ENCODE measurements at places on chromosomes 4 and X.

GRCh38 chr4:24243641-24244040 lies 340.7 kb downstream of the DHX15 start:
- no peak for DNase-seq

DNA sequence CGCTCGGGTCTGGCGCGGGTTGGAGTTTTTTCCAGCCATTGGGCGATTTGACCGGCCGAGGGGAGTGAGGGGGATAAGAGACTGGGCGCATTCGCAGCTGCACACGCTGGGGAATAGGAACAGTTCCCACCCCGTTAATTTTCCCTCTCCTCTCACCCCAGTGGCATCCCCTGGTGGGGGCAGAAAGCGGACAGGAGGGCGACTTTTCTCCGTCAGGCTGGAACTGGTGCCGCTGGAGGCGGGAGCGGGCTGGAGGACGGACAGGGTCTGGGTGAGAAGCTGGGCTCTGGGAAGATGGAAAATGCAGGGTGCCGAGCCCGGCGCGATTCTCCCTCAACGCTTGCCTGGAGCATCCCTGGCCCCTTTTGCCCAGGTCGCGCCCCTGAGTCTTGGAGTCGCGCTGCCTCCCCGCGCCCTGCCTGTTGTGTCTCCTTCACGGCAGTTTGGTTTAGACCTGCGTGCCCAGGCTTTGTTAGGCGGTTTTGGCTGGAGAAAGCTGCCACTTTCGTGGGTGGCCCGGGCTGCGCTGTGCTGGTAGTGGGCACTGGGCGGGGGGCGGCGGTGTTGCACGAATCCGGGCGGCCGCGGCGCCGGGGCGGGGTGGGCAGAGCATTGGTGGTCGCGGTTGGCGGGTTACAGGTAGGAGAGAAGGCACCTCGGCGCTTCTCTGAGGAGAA lies 2.0 kb downstream of the ADGRL3 start:
- peak; percentile 6 for DNase-seq

DNA sequence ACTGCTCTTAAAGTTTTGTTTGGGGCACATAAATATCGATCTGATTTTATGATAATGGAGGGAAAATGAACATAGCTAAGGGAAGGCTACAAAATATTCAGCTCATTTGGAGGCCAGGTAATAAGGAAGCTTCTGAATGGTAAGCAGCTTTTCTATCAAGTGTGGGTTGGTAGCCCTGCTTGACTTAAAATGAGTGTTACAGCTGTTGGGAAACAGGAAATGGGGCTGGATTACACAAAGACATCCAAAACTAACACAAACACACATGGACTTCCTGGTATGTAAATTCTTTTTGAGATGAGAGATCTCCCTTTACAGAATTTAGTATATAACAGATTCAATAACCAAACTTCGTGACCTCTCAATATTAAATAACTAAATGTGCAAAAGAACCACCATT lies 58.0 kb downstream of the FGF16 start:
- peak; percentile 36 for DNase-seq

DNA sequence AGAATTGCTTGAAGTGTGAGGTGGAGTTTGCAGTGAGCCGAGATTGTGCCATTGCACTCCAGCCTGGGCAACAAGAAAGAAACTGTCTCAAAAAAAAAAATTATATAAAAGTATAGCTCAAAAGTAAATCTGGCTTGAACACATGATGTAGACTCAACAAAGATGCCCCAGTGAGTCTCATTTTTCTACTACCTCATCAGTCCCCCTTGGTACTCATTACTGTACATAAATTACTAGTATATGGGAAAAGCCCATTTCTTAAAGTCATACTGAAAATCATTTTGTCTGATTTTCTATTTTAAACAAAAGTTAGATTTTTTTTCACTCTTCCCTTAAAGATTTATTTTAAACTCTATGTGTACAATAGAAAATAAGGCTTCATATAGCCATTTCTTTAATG lies 39.2 kb downstream of the FAM241A start:
- DNase-seq, result no peak

- no peak for DNase-seq
Observed at GRCh38 chrX:109596015-109596414, 29.0 kb downstream of the KCNE5 start.

GRCh38 chr4:75922588-75922987 lies 18.2 kb downstream of the NAAA start:
- DNase-seq, result no peak

DNA sequence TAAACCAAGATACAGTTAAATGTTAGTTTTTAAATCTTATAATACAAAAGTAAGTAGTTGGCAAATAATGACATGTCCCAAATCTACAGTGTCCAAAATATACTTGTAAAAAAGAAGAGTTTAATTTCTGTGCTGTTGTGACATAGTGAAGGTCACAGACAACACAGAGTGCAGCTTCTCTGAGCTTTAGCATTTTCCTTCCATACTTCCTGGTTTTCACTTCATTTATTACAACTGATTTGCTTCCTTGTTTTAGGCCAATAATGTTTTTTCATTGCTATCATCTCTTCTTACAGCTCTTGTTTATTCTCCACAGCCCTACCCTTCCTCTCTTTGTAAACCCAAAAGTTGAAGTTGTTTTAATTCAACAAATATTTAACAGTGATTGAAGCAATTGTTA lies 132.4 kb upstream of the TET2 start:
- peak; percentile 7 for DNase-seq

- no peak for DNase-seq
Observed at GRCh38 chr4:14182148-14182547, 554.6 kb upstream of the BOD1L1 start.

DNA sequence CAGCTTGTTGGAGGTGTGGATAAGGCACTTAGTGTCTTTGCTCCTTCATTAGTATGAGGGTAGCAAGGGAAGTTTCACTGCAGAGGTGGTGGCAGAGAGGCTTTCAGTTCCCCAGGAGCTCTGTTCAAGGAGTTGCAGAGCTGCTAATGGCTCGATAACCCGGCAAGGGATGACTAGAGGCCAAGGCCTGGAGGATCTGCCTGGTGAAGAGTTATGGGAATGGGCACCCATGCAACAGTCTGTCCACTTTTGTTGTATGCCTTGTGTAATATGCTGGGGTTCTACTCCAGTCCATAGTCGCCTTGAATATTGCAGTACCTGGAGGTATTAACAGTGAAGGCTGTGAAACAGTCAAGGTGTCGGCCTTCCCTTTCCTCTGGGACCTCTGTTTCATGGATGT lies 67.8 kb upstream of the NBDY start:
- DNase-seq, result no peak

GRCh38 chrX:40100537-40101429 lies 3.0 kb upstream of the BCOR start:
- DNase-seq, result no peak

GRCh38 chr4:105896461-105896942 lies 1.2 kb downstream of the NPNT start:
- DNase-seq, result no peak

DNA sequence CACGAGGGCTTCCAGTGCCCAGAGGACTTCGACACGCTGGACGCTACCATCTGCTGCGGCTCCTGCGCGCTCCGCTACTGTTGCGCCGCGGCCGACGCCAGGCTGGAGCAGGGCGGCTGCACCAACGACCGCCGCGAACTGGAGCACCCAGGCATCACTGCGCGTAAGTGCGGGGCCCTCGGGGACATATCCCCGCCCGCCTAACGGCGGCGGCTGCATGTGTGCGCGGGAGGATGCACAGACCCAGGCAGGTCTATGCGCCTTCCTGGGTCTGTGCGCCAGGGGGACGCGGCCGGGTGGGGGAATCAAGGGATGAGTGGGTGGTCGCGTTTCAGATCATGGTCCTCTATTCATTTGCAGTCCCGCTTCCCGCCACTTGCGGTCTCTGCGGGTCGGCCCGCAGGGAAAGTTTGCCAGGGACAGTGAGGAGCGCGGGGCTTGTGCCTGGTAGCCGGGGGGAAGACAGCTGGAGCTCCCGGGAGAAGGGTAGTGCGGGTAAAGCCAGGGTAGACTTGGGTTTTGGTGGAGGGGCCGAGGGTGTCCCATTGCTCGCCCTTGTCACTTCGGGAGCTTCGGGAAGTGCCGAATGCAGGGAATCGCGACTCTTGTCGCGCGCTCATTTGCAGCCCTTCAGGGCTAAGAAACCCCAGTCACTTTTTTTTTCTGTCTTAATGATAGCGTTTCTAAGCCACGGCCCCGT lies 1.0 kb downstream of the SHISA3 start:
- no peak for DNase-seq

- DNase-seq, result peak; percentile 18
Observed at GRCh38 chr4:41069838-41070237, 144.5 kb downstream of the APBB2 start.

- no peak for DNase-seq
Observed at GRCh38 chr4:136227315-136227714, 1305.0 kb downstream of the PCDH18 start.

- no peak for DNase-seq
Observed at GRCh38 chrX:112056886-112057285, 25.7 kb downstream of the TRPC5 start.

DNA sequence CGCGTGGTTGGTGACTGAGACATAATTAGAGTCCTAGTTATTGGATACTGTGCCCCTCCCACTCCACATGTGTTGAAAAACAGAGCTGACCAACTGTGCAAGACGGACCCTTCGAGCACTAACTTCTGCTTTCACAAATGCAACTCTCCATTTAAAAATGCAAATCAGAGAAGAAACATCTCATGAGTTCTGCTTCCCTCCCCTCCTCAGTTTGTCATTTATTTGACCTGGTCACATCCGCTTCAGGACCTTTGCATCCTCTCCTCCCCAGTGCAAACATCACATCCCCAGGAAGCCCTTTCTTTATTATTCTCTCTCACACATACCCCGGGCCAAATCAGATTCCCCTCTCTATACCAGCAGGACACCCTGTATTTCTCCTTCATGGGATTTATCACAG lies 38.1 kb upstream of the NOCT start:
- no peak for DNase-seq
